Spleen (tissue), 13 donors: ENCODE measurements at places on chromosomes 16 and 17. TPM values are rescaled to one million over a fixed set of nuclear protein-coding genes. Genes with fewer than 3 reads are reported as not detected.
A peak's percentile ranks its signal among the peaks of the same experiment; 100 is the strongest.

GRCh38 chr17:75020331-75021110 lies 8.1 kb downstream of the MRPL58 start:
- H3K4me3 ChIP-seq, result no peak overlapping the region
- H3K27me3 ChIP-seq, result no peaks in the 10 kb centered on the region
- H3K4me1 ChIP-seq, result no peaks in the 10 kb centered on the region
- H3K36me3 ChIP-seq, result peaks cover 44% of the 10 kb centered on the region
- DNase-seq, result no peak
- H3K27ac ChIP-seq, result no peak overlapping the region

DNA sequence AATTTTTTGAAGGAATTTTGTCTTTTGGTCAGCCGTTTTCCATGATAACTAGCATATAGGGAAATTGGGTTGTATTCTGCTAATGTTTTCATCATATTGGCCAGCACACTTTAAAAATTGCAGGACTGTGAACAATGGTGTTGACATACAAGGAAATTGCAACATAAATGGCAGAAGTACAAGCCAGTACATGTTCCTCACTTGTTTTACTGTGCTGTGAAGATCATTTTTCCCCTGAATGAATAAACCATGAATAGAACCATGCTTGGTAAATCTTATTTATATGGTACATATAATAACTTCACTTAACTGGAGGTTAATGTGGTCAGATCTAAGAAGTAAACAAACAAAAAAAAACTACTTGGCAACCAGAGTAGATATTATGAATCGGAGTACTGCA lies 22.8 kb downstream of the OMG start:
- peaks cover 47% of the 10 kb centered on the region for H3K36me3 ChIP-seq
- H3K4me1 ChIP-seq, result peaks cover 9% of the 10 kb centered on the region
- H3K27ac ChIP-seq, result no peak overlapping the region
- no peaks in the 10 kb centered on the region for H3K27me3 ChIP-seq
- DNase-seq, result no peak

Gene EMP2
- 2.8 TPM for polyA plus RNA-seq

- H3K4me1 ChIP-seq, result no peaks in the 10 kb centered on the region
- H3K36me3 ChIP-seq, result peaks cover 6% of the 10 kb centered on the region
- H3K27me3 ChIP-seq, result no peaks in the 10 kb centered on the region
- no peak overlapping the region for H3K4me3 ChIP-seq
These were observed 7.1 kb downstream of the CYB5D2 start for GRCh38 chr17:4150096-4150495.

DNA sequence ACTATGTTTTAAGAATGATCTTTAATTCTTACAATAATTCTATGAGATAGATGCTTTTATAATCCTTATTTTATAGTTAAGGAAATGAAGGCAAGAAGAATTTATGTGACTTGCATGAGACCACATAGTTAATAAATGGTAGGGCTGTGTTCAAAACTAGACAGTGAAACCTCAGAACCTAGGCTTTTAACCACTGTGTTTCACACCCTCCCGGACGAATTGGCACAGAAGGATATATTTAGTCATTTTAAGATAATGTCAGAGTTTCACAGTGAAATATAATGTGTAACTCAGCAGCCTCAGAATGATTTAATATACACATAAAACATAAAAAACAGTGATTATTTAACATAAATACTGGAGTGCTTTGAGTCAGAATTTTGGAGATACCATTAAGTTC lies 57.0 kb downstream of the NSRP1 start:
- no peak overlapping the region for H3K4me3 ChIP-seq
- peaks cover 2% of the 10 kb centered on the region for H3K36me3 ChIP-seq
- no peaks in the 10 kb centered on the region for H3K4me1 ChIP-seq
- no peak for DNase-seq
- H3K27me3 ChIP-seq, result no peaks in the 10 kb centered on the region
- no peak overlapping the region for H3K27ac ChIP-seq

GRCh38 chr16:9969580-9969979 lies 212.6 kb downstream of the GRIN2A start:
- H3K27me3 ChIP-seq, result no peaks in the 10 kb centered on the region
- no peaks in the 10 kb centered on the region for H3K36me3 ChIP-seq
- no peak overlapping the region for H3K27ac ChIP-seq
- H3K4me1 ChIP-seq, result no peaks in the 10 kb centered on the region

DNA sequence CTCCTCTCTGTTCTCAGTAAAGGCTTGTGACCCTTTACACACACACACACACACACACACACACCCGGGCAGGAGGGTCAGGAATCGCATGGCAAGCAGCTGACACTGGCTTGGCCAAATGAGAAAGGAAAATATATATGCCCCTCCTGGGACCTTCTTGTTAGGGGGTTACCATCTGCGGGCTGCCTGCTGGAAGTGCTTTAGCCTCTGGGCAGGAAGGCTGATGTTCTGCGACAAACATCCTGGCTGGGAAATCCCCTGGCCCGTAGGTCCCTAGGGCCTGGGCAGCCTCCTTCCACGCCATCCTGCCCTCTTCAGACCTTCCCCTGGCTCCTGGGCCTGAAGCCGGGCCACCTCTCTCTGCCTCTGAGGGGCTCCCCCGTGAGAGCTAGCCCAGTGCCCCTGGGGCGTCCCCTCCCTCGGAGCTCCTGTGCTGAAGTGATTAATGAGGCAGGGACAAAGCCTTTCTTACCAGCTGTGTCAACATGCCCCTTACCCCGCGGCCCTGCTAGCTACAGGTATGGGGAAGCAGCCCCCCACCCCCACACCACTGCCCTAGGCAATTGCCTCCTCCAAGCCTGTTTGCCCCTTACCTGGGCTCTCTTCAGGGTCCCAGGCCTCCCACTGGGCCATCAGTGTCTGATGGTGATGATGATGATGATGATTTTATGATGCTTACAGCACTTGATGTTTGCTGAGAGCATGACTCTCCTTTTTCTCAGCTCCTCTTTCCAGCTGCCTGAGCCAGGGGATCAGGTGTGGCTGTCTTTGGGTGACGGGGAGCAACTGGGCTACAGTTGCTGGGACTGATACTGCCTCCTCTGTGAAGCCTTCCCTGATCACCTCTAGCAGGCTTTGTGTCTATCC lies 32.8 kb upstream of the ETV4 start:
- no peaks in the 10 kb centered on the region for H3K36me3 ChIP-seq
- H3K27me3 ChIP-seq, result no peaks in the 10 kb centered on the region
- H3K4me1 ChIP-seq, result peaks cover 39% of the 10 kb centered on the region
- H3K27ac ChIP-seq, result peak overlapping the region; percentile 71
- H3K4me3 ChIP-seq, result no peak overlapping the region
- DNase-seq, result peak; percentile 81

Gene SPATA33
- polyA plus RNA-seq, result 3.8 TPM

DNA sequence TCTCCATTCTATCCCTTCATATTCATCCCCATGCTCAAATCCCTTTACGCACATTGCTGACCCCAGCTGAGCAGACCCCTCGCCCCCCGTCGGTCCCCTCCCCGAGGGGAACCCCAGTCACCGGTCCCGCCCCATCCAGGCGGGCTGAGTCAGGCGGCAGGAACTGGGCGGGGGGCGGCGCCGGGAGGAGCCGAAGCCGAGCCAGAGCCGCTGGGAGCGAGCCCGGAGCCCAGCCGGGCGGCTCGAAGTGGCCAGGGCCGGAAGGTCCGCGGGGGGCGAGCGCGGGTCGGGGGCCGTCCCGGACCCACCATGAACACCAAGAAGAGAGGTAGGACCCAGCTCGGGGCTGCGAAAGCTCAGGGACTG lies 8.6 kb downstream of the RIPOR1 start:
- no peaks in the 10 kb centered on the region for H3K27me3 ChIP-seq
- H3K4me3 ChIP-seq, result peak overlapping the region; percentile 72
- peak; percentile 94 for DNase-seq
- H3K36me3 ChIP-seq, result peaks cover 38% of the 10 kb centered on the region
- peak overlapping the region; percentile 90 for H3K27ac ChIP-seq

Gene ZFHX3
- 0.47 TPM for polyA plus RNA-seq

GRCh38 chr16:88049561-88050545 lies 98.6 kb downstream of the BANP start:
- peaks cover 14% of the 10 kb centered on the region for H3K4me1 ChIP-seq
- no peaks in the 10 kb centered on the region for H3K27me3 ChIP-seq
- H3K27ac ChIP-seq, result no peak overlapping the region

GRCh38 chr16:47565454-47565853 lies 104.3 kb downstream of the PHKB start:
- H3K36me3 ChIP-seq, result no peaks in the 10 kb centered on the region
- H3K4me3 ChIP-seq, result no peak overlapping the region
- no peaks in the 10 kb centered on the region for H3K27me3 ChIP-seq
- H3K4me1 ChIP-seq, result peaks cover 25% of the 10 kb centered on the region
- H3K27ac ChIP-seq, result peak overlapping the region; percentile 41
- DNase-seq, result no peak

- no peaks in the 10 kb centered on the region for H3K27me3 ChIP-seq
- H3K4me3 ChIP-seq, result no peak overlapping the region
- H3K36me3 ChIP-seq, result no peaks in the 10 kb centered on the region
- no peak for DNase-seq
- no peaks in the 10 kb centered on the region for H3K4me1 ChIP-seq
These were observed 496.9 kb upstream of the C16orf82 start for GRCh38 chr16:26569793-26570192.
